HCEC 1CT (cell line): ENCODE measurements at places on chromosomes 16 and 17.

DNA sequence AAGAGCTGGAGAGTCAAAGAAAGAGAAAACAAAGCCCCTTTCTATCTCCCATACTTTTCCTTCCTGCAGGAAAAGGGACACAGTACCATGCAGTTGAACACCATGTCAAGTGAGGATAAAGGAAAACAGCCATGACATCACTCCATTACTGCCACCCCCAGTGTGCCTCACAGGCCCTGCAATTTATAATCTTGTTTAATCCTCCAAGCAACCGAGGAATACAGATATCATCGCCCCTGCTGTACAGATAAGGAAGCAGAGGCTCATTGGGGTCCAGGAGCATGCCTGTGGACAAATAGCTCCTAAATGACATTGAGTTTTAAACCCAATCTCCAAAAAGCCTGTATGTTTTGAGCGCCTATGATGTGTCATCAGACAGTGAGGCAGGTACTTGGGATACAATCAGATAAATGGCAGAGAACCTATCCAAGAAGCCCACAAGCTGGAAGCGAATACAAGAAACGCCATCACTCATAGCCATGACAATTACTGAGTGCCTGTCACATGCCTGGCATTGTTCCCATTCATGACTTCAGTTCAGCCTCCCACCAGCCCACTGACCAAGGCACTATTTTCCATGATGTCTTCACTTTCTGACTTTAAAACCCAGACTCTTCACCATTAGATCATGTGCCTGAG, 45.5 kb downstream of the CPPED1 start:
- no peak for DNase-seq

DNA sequence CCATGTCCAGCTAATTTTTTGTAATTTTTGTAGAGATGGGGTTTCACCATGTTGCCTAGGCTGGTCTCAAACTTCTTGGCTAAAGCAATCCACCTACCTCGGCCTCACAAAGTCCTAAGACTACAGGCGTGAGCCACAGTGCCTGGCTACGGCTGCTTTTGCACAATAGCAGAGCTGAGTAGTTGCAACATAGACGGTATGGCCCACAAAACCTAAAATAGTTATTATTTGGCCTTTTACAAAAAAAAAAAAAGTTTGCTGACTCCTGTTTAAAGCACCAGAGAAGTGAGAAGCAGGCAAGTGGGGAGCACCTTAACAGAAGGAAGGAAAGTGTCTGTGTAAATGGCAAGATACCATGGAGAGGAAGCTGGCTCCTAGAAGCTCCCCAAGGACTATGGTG, 5.3 kb upstream of the HSF5 start:
- DNase-seq: no peak

DNA sequence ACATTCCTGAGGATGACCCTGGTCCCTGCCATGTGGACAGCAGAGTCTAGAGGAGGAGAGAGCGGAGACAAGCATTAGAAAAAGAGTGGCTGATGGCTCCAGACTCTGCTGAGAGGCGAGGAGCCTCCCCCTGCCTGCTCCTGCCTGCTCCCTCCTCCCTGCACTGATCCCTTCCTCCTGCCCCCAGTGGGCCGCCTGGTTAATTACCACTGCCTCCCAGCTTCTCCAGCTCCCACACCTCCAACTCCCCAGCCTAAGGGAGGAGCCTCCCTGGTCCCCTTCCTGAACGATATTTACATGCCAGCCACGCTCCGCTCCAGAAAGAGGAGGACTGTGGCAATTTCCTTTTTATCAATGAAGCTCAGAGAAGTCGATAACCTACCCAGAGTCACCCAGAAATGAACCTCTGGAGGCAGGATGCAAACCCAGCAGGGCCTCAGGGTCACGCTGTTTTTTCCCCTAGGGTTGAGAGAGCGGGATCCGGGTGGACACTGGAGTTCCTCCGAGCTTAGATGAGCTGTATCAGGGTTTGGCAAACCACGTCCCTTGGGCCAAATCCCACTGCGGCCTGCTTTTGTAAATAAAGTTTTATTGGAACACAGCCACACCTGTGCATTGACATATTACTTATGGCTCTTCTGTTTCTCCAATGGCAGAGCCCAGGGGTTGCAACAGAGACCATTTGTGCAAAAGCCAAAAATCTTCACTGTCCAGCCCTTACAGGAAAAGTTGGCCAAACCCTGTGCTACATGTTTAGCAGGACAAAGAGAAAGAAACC, 27.1 kb upstream of the JPH3 start:
- no peak for DNase-seq

GRCh38 chr17:58574025-58574424, 59.6 kb upstream of the MTMR4 start:
- DNase-seq: no peak

DNA sequence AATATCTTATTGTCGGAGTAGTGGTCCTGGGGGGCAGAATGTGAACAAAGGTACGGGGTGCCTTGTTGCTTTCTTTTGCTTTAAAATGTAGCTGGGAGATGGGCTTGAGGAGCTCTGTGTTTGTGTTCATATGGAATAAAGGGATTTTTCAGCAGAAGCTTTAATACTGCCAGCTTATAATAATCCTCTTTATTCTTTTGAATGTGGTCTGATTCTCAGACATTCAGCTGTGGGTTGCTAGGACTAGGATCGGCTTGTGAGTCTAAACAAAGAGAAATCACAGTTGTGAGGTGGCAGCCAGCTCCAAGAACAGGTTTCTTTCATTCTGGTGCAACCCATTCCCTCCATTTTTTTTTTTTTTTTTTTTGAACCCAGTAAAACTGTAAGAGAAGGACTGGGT, 7.2 kb downstream of the MRPL58 start:
- no peak for DNase-seq

- no peak for DNase-seq
Observed at GRCh38 chr17:55794725-55795482, 44.1 kb downstream of the PCTP start.

- no peak for DNase-seq
Observed at GRCh38 chr17:77546772-77547241, 406.0 kb downstream of the SEC14L1 start.

DNA sequence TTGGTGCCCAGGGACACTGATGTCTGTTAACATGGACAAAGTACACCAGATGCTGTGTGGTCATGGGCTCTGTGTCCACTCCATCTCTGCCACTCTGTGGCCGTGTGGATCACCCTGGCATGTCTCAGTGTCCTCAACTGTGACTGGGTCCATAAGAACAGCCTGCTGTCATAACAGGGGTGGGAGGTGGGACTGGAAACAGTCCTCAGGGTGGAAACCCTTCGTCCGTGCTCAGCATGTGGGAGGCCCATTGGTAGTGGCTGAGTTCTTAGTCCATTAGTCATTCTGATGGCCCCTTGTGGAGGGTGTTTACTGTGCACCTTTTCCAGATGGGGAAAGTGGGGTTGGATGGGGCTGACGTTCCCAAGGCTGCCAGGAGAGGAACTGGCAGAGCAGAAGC, 12.8 kb downstream of the FLYWCH2 start:
- peak; percentile 25 for DNase-seq

GRCh38 chr16:66689282-66689681, 7.3 kb downstream of the CMTM4 start:
- no peak for DNase-seq

DNA sequence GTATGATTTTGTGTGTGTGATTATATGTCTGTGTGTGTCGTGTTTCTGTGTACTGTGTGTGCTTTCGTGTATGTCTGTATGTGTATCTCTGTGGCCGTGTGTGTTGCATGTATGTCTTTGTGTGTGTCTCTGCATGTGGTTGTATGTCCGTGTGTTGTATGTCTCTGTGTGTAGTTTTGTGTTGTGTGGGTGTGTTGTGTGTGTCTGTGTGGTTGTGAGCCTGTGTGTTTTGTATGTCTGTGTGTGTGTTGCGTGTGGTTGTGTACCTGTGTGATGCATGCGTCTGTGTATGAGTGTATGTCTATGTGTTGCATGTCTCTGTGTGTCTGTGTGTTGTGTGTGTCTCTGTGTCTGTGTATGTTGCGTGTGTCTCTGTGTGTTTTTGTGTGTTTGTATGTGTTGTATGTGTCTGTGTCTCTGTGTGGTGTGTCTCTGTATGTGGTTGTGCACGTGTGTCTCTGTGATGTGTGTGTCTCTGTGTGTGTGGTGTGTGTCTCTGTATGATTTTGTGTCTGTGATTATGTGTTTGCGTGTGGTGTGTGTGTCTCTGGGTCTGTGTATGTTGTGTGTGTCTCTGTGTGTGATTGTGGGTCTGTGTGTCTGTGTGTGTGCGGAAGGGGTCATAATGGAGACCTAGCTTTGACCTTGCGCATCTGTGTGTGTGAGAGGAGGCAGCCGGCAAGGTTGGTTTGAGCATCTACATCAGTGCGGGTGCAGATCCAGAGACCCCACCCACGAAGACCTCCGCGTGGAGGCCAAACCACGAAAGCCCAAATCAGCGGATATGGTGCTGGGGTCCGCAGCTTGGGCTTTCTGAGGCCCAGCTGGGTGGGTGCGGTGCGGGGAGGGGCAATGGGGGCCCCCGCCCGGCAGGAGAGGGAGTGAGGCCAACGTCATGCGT, 212.6 kb upstream of the GSE1 start:
- DNase-seq: no peak

DNA sequence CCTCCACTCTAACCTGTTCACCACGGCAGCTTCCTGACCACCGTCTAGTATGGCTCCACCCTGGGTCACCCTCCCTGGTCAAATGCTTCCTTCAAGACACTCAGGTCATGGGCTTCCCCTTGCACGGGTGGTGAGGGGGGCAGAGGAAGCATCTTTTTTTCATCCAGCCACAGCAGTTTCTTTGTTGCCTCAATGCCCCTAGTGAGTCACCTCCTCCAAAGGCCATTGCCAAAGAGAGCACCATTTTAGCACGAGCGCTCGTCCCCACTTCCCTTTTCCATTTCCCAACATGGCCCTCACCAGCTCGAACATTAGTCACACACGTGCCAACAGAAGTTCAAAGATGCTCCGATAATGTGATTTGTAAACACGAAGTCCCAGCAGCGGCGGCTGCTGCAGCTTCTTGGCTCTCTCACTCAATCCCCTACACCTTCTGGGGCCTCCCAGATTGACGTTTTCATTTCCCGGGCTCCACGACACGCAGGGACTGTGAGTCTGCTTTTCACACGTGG, 134.6 kb downstream of the GAS7 start:
- DNase-seq: no peak

GRCh38 chr17:16584273-16584995, 15.4 kb upstream of the ZNF287 start:
- DNase-seq: no peak

GRCh38 chr16:764848-765487, 4.4 kb downstream of the MSLN start:
- DNase-seq: no peak

DNA sequence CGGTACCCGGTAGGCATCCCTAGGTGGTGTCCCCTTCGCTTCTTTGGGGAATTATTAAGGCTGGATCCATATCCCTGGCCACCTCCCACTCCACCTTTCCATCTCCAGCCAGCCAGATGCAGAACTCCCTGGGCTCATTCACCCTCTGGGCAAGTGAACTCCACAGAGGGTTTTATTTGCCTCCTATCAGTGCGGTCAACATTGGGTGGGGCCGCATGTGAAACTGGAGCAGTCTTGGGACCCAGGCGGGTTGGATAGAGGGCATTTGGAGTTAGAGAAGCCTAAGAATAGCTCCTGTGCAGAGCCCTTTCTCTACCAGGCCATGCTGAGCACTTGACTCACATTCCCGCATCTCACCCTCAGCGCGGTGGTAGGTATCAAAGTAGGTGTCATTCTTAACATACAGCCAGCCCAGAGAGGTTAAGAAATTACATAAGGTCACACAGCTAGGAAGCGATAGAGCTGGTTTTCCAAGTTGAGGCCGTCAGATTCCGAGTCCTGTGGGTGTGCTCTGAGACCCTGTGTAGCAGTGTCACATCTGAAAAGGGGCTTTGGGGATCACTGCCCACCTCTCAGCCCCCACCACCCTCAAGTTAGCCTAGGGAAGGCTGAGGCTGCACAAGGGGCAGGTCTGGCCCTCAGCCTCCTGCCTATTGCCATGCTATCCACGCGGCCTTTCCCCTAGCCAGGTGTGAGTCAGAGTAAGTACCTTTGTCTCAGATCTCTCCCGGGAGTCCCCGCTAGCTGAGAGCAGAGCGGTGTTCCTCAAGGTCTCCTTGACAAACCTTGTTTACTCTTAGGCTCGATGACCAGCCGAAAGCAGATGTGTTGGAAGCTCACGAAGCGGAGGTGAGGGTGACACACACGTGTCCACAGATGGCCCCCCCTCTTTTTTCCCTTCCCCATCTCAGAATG, 26.9 kb upstream of the LGALS9 start:
- DNase-seq: no peak

GRCh38 chr17:58789160-58789559, 33.5 kb downstream of the PPM1E start:
- DNase-seq: no peak

DNA sequence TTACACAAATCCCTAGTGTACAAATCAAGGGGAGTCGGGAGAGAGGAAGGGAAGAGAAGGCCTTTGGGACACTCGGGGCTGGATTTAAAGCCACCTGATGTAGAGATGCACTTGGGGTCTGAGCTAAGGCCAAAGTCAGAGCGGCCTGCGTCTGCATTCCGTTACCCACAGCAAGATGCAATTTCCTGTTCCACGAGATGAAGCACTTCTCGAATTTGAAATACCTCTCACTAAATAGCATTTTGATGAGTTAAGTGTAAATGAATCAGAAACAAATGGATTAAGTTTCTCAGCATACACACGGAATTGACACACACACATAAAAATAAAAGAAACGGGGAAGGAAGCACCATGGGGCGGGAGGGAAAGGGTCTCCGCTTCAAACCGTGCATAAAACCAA, 386.0 kb downstream of the SOX9 start:
- no peak for DNase-seq

GRCh38 chr16:81855552-81856153, 76.6 kb downstream of the PLCG2 start:
- no peak for DNase-seq

- no peak for DNase-seq
Observed at GRCh38 chr17:45951941-45952340, 47.1 kb upstream of the STH start.

- DNase-seq: no peak
Observed at GRCh38 chr16:84555418-84556196, 51.1 kb upstream of the MEAK7 start.

- DNase-seq: no peak
Observed at GRCh38 chr16:30185683-30186421, 2.5 kb downstream of the CORO1A start.

GRCh38 chr16:19092653-19093410, 20.9 kb upstream of the ITPRIPL2 start:
- no peak for DNase-seq

- DNase-seq: no peak
Observed at GRCh38 chr16:60882816-60883215, 1153.4 kb downstream of the CDH8 start.

DNA sequence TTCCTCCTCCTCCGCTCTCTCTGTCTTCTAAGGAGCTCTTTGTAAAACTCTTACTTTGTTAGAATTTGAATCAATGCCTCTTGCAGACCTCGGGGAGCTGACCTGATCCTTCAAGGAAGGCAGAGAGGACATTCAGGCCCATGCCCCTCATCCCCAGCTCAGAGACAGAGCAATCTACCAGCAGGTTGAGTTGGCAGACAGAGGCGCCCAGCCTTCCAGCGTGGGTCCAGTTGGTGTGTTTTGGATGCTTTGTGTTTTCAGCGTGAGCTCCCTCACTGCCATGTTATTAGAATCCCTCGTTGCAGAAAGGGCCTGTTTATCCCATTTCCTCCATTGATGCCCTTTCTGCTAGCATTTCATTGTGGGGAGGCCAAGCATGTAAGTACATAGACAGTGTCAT, 167.1 kb downstream of the CMIP start:
- DNase-seq: no peak

GRCh38 chr17:50426814-50427787, 1.1 kb downstream of the ACSF2 start:
- DNase-seq: peak; percentile 47
